ENCODE measurements at places on chromosomes 1 and 21.

- no peak for DNase-seq
These were observed 37.3 kb upstream of the SIPA1L2 start for GRCh38 chr1:232667094-232667777.

GRCh38 chr1:211548321-211549091 lies 30.5 kb downstream of the SLC30A1 start:
- DNase-seq, result no peak

DNA sequence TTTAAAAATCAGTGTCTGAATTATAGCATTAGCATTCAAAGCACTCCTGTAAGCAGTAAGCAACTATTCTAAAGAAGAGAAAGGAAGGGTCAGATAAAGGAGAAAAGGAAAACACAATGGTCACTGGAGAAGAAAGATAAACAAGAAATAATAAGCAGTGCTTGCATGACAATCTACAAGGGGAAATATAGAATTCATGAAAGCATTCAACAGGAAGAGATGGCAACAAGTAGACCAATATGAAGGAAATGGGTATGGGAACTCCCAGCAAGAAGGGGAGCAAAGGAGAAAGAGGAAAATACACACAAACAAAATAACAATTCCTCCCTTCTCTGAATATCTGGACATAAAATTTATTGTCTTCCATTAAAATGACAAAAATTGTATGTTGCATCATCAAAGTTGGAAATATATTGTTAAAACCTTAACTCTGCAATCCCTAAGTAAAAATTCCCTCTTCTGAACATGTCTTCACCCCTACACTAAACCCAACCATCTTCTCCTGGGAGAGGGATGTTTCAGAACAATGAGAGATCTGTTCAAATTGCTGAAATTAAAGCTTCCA lies 206.3 kb upstream of the SAMSN1 start:
- no peak for DNase-seq

DNA sequence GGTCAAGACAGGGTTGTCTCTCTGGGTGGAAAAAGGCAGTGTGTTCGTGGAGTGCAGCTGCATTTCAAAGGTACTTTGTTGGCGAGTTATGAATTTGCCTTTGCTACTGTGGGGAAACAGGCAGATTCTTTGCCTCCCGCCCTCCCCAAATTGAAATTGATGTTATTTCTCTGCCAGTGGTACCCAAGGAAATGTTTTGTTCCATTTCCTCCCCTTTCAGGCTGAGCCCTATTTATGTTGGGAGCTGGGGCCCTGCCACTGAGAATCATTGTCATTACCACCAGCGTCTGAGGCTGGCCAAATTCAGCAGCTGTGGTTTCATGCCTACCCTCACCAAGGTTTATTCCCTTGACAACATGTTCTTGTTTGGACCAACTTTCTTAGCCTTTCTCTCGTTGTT lies 48.5 kb upstream of the OLIG2 start:
- no peak for DNase-seq

- DNase-seq, result no peak
These were observed 3.3 kb downstream of the KRTAP12-4 start for GRCh38 chr21:44650973-44651675.

DNA sequence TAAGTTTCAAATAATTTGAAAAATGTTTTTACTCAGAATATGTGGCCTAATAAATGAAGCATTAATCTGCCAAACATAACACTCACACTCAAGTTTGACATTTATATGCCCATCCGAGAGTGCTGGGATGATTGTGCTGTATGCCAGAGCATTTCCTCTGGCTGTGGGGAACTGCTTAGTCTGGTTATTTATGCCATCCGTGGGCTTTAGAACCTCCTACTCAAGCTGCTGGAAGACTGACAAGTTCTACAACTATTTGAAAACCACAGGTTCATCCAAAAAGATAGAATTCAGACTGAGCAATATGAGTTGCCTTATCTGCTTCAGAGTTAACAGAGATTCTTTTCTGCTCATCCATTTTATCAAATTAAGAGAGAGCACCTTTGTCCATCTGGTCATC lies 25.9 kb downstream of the PCNX2 start:
- DNase-seq, result no peak

DNA sequence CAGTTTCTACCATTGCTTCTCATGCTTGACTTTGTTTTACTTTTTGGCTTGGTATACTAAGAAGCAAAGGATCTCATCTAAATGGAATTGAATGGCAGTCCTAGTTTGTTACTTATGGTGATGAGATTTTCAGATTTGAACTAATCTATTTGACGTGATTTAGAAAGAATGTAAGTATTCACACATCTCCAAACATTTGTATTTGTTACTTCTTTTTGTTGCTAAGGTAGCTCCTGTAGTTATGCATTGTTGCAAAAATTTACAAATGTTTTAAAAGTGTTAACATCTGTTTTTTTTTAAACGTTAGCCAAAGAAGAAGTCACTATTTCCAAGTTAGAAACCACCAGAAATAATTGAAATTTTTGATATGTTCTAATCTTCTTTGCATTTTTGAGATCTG lies 222.5 kb downstream of the RPS6KC1 start:
- no peak for DNase-seq

DNA sequence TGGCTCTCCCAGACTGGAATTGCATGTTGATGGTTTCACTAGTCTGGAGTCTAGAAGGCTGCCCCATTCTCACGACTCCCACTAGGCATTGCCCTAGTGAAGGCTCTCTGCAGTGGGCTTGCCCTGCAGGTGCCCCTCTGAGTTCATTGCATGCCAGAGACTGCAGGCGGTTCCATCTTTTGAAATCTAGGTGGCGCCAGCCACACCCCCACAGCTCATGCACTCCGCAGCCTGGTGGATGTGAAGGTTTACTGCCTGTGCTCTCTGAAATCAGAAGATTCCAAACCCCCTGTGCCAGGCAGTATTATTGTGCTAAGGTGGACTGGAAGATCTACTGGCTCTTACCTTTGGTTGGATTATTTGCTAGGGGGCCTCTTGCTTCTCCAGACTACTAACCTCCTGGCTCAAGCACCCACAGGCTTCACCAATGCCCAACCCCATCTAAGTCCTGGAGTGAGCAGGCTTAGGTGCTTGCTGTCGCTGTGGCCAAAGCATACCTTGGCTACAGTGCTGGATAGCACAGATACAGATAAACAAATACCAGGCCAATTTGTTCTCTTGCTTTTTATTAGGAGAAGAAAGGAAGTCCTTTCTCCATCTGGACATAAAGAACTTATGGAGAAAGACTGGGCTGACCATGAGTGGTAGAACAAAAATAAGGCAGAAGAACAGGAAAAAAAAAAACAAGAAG lies 83.5 kb upstream of the SIM2 start:
- DNase-seq, result no peak

GRCh38 chr1:200694738-200695137 lies 25.0 kb upstream of the DDX59 start:
- DNase-seq, result no peak

DNA sequence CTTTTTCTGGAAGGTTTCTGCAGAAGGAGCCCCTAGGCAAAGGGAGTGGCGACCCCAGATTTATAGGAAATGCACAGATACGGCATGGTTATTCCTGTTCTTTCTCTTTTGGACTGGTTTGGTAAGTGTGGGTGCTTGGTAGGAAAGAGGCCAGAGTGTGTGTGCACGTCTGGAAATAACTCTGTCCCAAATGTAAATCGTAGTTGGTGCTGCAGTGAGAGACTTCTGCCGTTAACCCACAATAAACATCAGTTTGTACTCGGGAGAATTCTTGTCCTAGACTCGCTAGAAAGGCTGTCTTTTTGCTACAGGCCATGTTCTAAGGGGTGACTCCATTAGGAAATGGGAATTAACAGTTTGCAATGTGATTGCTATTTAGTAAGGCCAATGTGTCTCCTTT lies 779 bp downstream of the SLC44A3 start:
- DNase-seq, result no peak

- DNase-seq, result no peak
These were observed 13.0 kb upstream of the SLC19A1 start for GRCh38 chr21:45555251-45555556.

All from esophagus squamous epithelium (tissue), 5 donors.